Activated CD4-positive, alpha-beta memory T cell treated with anti-CD3 and anti-CD28 coated beads for 36 hours (primary cell): ENCODE measurements at places on chromosomes 5 and 9.

DNA sequence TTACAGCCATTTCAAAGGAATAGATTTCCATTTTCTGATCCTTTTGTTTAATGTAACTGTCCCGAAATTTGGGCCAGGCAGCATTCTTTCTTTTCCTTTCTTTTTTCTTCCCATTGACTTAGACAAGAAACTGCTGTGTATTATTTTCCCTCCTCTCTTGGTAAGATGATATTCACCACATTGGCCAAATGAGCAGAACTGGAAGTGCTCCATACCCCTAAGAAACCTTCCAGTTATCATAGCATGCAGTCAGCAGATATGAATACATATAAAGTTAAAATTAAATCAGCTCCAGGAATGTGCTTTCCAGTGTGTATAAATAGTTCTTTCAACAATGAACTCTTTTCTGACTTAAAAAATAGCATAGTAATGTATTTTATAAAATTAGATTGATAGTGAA is 168.5 kb upstream of the GAS1 start:
- no peak for DNase-seq

- DNase-seq = no peak
Measured at GRCh38 chr5:10151656-10152055, 98.0 kb downstream of the ATPSCKMT start.

DNA sequence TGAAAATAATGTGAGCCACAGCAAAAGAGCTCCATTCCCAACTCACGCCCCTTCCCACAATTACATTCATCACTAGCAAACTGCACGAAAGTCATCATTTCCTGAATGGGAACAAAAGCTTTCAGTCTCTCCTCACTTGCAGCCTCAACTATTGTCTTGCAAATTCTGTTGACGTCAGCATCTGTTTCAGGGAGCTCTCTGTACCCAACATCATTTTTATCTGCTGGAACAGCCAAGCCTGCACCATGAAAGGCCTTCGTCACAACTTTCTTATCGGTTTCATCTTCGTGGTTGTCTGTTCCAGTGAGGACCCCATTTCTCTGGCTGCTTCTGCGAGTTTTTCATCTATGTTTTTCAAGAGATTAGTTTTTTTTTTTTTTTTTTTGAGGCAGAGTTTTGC is 14.3 kb upstream of the RNF130 start:
- DNase-seq = no peak

DNA sequence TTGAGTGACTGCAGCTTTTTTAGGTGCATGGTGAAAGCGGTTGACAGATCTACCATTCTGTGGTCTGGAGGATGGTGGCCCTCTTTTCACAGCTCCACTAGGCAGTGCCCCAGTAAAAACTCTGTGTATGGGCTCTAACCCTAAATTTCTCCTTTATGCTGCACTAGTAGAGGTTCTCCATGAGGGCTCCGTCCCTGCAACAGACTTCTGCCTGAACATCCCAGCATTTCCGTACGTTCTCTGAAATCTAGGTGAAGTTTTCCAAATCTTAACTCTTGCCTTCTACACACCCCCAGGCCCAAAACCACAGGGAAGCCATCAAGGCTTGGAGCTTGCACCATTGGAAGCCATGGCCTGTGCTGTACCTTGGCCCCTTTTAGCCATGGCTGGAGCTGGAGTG is 1898.1 kb upstream of the NUDT12 start:
- DNase-seq = no peak

DNA sequence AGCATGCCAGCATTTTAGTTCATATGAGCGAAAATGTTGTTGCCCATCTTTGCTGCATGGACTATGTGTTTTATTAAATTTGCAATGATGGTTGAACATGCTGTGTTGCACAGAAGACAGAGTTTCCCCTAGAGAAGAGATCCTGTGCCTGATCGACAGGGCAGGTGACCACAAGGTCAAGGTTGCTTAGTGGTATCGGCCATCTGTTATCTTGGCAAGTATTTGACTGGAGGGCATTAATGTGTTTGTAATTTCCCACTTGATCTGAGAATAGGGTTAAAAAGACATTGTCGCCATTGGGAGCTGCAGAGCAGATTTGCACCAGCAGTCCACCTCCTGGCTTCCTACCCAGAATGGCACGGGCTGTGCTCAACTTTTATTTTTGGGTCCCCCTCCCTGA is 1523.6 kb upstream of the WWC1 start:
- no peak for DNase-seq
